ENCODE measurements at places on chromosomes 5 and 9.

DNA sequence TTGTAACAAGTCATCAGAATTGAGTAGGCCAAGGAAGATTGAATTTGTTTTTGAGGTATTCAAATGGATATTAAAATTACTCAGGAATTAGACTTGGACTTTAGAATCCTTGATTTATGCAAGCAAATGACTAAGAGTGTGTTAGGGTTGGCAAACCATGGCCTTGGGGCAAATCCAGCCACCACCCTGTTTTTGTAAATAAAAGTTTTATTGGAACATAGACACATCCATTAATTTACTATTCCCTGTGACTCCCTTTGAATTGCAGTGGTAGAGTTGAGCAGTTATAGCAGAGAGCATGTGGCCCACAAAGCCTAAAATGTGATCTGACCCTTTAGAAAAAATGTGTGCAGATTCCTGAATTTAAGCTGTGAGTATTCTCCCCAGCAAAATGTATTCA, 115.6 kb downstream of the WDR70 start:
- no peak for DNase-seq

DNA sequence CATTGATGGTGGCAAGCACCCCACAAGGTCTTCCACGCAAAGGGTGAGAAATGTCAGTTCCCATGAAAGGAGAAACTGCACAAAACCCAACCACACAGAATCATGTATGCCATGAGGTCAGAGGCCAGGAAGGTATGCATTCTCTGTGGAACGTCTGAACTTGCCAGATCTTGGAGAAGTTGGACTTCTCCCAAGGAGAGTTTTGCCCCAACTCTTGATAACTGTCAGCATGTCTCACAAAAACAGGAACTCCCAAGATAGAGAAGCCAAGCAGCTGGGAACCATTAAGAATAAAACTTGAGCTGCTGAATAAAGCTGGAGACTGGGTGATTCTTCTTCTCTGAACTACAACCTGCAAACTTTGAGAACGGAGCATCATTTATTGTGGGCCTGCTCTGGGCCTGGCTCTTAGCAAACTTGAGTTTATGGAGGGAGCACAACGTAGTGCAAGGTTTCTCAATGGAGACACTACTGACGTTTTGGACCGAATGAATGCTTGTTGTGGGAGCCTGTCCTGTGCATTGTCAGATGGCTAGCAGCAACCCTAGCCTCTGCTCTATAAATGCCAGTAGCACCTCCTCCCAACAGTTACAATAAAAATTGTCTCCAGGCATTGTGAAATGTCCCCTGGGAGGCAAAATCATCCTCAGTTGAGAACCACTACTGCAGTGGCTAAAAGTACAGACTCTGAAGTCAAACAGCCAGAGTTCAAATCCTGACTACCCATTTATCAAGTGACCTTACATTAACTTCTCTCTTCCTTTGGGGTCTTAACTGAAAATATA, 193.5 kb downstream of the ACTL7B start:
- DNase-seq: no peak

GRCh38 chr5:2658881-2659470, 92.5 kb downstream of the IRX2 start:
- DNase-seq: no peak

DNA sequence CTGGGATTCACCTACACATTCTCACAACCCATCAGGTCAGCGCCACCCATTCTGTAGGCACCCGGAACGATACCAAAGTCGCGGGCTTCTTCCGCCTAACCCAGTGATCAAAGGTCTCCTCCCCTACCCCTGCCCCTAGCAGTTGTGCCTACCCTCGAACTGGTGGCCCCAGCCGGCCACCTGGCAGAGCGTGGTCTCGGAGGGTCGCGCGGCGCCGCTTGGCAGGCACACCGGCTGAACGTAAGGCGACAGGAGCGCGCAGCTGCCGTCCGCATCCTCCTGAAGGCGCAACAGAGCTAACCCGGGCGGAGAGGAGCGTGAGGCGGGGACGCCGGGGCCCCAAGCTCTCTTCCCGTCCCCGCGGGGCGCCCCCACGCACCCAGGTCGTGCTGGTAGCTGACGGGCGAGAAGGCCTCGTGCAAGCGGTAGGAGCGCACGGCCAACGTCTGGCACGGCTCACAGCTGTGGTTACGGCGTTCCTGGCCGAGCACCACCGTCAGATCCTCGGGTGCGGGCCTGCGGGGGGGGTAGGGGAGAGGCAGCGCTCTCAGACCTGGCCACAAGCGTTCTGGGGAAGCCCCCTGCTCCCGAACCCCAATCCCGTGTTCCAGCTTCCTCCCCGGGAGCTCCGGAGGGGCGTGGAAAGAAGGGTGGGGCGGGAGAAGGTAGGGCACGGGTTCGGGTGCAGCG, 2.8 kb upstream of the PFN3 start:
- no peak for DNase-seq

GRCh38 chr9:25322142-25322541, 356.1 kb downstream of the TUSC1 start:
- DNase-seq: no peak

DNA sequence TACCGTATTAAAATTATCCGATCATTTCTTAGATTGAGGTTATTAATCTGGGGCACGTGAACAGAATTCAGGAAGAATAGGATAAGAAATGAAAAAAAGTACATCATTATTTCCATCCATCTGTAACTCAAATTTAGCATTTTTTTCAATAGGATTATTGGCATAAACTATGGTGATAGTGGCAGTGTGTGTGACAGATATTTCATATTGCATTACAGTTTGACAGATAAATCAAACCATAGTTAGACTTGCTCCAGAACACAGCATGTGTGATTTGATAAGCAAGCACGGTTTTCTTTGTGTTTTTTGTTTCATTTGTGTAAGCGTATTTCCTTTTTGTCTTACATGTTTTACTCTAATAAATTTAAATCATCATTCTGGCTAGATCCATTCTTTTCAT, 155.0 kb downstream of the CDH9 start:
- no peak for DNase-seq

All from NCI-H1694 (cell line).